ENCODE measurements at places on chromosomes 1 and 21.
A peak's percentile ranks its signal among the peaks of the same experiment; 100 is the strongest.

DNA sequence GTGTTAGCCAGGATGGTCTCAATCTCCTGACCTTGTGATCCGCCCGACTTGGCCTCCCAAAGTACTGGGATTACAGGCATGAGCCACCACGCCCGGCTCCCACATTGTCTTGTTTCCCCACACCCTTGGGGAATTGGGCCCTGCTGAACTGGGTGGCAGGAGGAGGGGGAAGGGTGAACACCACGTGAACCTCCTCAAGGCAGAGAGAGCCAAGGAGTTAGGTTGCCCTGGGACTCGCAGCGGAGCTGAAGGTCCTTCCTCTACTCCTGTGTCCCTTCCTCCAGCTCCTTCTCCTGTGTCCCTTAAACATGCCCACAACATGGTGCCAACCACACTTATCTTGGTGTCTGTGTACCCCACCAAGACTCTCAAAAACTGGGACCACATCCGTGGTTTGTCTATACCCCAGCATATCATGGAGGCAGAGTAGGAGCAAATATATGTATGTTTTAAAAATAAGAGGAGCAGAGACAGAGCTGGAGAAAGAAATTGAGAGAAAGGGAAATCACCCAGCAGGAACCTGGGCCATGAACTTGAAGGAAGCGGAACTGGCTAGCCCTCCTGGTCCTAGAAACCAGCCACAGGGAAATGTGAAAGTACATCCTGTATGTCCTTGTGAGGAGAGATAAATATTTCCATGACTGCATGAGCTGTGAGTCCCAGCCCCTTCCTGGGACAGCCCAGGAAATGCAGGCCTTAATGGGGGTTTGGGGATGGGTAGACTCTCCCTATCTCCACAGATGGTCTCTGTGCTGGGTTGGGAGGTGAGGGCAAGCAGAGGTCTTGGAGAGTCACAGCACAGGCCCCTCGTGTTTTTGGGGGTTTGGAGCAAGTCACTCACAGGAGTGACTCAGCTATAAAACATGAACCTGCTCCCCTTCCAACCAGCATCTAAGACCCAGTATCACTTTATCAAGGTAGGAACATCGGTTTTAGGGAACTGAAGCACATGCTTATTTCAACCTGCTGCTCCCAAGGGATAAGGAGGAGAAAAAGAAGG, 9.4 kb upstream of the TAL1 start:
- DNase-seq: no peak

GRCh38 chr1:172397221-172397620, 23.3 kb upstream of the C1orf105 start:
- DNase-seq: no peak

DNA sequence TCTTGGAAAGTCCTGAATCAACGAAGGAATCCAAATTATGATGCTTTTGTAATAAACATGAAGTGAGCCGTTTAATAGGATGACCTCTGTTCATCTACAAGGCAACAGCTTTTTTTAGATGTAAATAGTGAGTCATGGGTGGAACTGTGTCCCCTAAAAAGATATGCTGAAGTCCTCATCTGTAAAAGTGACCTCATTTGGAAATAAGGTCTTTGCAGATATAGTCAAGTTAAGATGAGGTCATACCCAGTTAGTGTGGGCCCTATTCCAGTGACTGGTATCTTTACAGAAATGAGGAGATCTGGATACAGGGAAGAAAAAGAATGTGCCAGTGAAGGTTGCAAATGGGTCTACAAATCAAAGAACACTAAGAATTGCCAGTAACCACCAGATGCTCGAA, 1287.3 kb upstream of the ADGRL4 start:
- DNase-seq: no peak

DNA sequence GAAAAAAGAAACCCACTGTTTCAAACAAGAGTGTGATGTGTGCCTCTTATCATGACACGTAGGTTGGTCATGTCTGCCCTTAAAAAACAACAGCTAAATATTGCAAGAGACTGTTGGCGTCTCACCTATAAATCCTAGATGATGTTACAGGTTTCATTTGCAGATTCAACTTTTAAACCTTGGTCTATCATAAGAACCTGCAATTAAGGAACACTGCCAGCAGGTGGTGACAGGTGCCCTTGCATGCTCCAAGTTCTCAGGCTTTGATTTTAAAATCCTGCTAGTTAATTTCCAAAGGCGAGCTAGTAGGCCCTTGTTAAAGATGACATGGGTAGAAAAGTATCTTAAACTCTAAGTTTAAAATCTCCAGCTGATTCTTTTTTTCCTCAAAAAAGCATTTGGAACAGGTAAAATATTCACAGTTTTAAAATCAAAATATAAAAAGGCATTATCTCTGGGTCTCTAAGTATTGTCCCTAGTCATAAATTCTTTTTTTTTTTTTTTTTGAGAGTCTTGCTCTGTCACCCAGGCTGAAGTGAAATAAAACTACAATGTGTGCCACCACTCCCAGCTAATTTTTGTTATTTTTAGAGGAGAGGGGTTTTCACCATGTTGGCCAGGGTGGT, 39.1 kb downstream of the CLSTN1 start:
- peak; percentile 52 for DNase-seq

DNA sequence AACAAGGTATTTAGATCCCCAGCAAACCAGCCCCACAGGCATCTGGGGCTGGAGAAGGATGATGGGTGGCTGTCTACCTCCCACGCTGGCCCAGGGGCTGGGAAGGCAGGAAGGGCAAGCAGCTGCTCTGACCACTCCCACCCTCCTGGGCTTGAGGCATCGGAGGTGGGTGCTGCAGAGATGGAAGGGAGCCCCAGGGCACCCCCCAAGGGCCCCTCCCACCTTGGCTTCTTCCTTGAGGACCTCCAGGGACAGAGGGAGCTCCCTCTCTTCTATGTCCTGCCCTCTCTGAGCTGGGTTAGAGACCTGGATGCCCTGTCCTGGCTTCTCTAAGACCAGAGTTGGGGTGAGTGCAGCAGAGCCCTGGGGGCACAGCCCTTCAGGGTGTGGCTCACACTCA, 3.1 kb downstream of the CD52 start:
- no peak for DNase-seq

Measured in NCI-H446 (cell line).